Stimulated activated naive CD4-positive, alpha-beta T cell treated with Interleukin-2 at 50 U/mL for 16 hours (primary cell): ENCODE measurements at places on chromosomes 11 and 22.
A peak's percentile ranks its signal among the peaks of the same experiment; 100 is the strongest.

GRCh38 chr11:36635066-36635862 is 37.2 kb upstream of the RAG2 start:
- no peak for DNase-seq

- DNase-seq: no peak
Measured at GRCh38 chr11:6991227-6991626, 28.9 kb downstream of the ZNF214 start.

DNA sequence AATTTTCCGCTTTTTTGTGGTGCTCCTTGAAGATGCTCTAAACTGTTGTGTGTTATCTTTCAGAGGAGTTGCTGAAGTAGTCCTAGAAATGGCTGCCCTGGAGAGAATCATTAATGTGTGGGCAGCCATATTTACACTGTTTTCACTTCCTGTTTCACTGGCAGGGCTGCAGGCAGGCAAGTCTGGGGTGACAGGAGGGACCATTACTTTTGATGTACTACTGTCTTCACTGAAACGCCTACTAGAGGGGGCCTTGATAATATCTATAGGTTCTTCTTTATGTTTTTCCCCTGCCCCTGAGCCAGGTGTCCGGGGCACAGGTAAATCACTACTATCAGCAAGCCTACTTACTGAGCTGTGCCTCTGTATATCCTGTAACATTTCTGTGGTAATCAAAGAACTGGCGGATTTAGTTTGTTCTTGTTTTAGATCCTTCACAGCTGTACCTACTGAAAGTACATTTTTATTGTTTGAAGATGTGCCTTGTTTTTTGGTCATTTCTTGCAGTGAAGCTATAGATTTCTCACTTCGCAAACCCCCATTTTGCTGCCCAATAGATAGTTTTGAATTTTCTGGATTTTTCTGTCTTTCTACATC is 39.7 kb downstream of the ACAT1 start:
- DNase-seq: no peak

- DNase-seq: no peak
Measured at GRCh38 chr11:86577644-86578636, 94.5 kb downstream of the ME3 start.

- DNase-seq: peak; percentile 26
Measured at GRCh38 chr11:63813563-63814382, 517 bp downstream of the SPINDOC start.

GRCh38 chr11:8913961-8914660 is 3.1 kb downstream of the AKIP1 start:
- DNase-seq: peak; percentile 11

GRCh38 chr11:125192717-125193415 is 28.3 kb downstream of the PKNOX2 start:
- DNase-seq: no peak

DNA sequence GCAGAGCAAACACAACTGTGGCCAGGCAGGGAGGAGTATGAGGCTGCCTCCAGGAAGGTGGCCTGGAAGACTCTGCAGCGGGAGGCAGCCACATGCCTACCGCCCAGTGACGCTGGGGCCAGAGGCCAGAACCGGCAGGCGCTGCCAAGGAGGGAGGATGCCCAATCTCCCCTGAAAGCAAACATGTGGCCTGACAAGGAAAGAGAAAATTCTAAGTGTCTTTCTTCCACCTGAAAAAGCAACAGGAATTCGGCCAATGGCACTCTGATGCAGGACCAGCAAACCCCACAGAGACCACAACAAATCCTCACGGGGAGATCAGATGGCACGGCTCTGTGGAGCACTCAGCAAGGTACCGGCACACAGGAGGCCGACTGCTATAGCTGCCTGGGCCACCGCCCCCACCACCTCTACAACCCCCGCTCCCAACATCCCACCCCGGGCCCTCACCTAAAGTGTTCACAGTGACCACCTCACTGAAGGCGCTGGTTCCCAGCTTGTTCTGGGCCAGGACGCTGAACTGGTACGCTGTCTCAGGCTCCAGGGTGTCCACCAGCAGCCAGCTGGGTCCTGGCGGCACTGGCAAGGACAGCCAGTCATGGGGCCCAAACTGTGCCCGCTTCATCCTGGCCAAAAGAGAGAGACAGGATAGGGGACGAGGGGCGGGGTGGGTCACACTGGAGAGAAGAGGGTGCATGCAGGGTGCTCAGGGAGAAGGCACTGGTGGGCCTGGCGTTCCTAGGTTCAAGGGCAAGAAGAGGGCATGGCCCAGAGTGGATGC is 30.1 kb downstream of the IGSF9B start:
- no peak for DNase-seq

DNA sequence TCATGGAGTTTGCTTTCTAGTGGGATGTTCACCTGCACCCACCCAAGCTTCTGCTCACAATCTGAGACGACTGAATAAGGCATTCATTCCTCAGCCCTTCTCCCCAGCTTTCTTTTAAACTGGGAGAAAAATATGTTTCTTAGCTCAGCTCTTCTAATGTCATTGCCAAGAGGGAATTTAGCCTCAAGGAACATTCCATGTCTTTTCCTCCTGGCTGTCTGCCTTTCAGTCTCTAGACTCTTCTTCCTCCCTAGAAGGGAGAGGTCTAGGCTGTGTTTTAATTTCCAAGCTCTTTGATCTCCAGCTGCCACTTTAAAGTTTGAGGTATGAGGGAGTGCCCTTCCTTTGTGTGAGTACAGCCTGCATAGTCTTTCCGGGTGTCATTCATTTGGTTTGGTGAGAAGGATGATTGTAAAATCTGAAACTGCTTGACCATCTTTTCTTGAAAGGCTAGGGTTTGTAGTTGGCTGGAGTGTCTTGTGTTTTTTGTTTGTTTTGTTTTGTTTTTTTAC is 11.7 kb upstream of the HTATIP2 start:
- DNase-seq: no peak

- no peak for DNase-seq
Measured at GRCh38 chr11:126510621-126511370, 155.3 kb downstream of the ST3GAL4 start.

- DNase-seq: peak; percentile 66
Measured at GRCh38 chr11:44575288-44575672, 9.8 kb downstream of the CD82 start.

- no peak for DNase-seq
Measured at GRCh38 chr11:92826603-92827002, 142.8 kb upstream of the MTNR1B start.

DNA sequence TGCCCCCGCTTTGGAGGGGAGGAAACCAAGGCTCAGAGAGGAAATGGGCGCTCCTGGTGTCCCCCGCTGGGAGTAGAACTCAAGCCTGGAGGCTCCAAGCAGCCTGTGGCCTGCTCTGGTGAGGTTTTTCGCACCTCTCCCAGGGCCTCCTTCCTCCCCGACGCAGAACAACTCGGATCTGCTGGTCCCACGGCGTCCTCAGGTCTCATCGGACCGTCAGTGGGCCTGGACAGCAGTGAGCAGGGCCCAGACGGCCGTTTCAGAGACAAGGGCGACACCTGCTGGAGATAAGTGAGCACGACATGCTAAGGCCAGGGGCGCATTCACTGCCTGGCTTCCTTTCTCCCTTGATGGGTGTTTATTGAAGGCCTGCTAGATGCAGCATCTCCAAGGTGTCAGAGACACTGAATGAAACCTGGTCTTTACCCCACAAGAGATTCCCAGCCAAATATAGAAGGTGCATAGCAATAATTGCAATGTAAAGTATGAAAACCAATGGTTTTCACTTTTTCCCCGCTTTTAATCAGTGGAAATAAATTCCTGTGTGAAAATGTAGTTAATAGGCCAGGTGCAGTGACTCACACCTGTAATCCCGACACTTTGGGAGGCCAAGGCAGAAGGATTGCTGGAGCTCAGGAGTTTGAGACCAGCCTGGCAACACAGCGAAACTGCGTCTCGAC is 26.9 kb upstream of the CD82 start:
- DNase-seq: peak; percentile 61

GRCh38 chr11:104843150-104843836 is 55.0 kb downstream of the CASP12 start:
- DNase-seq: no peak

GRCh38 chr11:11148104-11148509 is 204.9 kb downstream of the CSNK2A3 start:
- no peak for DNase-seq

DNA sequence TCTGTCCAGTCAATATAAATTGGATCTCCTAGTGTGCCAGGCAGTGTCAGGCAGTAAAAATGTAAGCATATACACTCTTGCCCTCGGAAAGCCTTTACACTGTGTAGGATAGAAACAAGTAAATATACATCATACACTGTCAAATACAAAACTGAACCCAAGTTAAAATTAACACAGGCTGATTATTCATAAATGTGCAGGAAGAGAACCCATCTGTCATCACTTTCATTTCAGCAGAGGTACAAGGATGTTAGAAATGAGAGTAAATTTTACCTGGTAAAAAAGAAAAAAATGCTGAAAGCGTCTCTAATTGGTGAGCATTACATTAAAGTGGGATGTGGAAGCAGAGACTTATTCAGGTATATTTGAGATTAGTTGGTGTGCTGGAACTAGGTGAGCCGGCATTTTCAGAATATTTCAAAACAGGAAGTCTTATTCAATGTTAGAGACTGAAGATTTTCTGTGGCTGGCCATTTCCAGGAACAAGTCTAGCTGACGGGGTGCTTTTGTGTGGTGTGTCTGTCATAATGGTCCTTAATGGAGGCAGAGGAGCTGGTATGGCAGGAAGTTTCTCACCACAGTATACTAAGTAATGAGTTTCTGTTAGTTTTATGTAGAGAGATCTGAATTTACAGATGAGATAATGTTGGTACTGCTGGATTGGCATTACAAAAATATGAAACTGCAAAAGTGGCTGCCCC is 192.6 kb downstream of the CASP12 start:
- peak; percentile 68 for DNase-seq

DNA sequence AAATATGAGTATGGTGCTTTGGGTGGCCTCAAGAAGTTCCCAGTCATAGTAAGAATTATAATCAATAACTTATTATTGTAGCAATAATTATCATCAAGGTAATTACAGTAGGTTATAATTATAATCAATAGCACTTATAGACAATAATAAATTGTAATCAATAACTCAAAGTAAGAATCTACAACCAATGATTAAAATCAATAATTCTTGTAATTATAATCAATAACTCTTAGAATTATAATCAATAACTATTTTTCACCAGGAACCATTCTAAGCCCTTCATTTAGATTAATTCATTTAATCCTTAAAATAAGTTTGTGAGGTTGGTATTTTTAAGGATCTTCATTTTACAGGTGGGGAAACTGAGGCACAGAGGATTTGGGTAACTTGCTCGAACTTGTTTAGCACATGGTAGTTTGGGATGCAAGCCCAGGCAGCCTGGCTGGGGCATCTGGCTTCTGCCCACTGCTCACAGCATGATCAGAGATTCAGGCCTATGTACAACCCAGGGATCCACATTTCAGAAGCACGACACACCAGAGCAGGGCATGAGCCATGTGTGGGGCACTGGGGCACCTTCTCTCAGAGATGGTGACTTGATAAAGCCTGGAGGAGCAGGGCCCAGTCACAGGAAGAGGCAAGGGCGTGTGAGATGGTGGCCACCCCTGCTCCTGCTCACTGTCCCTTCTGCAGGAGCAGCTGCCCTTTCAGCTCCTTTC is 46.6 kb downstream of the SLC1A2 start:
- DNase-seq: no peak

GRCh38 chr22:46280999-46281623 is 13.3 kb downstream of the TTC38 start:
- DNase-seq: no peak

DNA sequence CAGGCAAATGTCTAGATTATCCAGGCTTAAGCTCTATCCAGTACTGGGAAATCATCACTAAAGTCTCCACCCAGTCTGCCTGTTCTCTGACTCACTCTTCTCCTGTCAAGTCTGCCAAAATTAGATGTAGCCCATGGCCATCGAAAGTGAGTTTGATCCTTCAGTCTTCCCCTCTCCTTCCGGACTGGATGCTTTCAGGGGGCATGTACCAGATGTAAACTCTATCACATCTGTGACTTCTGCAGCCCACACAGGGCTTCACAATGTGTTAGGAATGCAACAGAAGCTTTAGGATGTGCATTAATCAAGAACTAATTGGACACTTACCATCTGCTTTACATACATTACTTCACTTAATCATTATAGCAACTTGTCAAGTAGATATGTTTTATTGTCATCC is 12.3 kb downstream of the ME3 start:
- no peak for DNase-seq
